ENCODE measurements at places on chromosomes 12 and 14. TPM values are rescaled to one million over a fixed set of nuclear protein-coding genes. Genes with fewer than 3 reads are reported as not detected.

MYH6 gene
- 8.0 TPM for polyA plus RNA-seq

DNA sequence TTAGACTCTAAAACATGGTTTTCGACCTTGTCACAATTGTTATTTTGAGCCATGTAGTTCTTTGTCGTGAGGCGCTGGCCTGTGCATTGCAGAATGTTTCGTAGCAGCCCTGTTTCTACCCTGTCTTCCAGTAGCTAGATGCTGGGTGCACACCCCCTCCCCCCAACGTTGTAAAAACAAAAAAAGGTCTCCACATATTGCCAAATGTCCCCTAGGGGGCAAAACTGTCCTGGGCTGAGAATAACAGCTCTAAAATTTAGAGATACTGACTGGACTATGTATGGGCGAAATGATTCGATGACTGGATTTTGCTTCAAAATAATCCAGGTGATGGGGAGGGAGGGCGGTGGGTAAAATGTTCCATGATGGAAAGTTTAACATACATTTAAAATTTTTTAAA, 126.1 kb upstream of the FUT8 start:
- DNase-seq: no peak

DNA sequence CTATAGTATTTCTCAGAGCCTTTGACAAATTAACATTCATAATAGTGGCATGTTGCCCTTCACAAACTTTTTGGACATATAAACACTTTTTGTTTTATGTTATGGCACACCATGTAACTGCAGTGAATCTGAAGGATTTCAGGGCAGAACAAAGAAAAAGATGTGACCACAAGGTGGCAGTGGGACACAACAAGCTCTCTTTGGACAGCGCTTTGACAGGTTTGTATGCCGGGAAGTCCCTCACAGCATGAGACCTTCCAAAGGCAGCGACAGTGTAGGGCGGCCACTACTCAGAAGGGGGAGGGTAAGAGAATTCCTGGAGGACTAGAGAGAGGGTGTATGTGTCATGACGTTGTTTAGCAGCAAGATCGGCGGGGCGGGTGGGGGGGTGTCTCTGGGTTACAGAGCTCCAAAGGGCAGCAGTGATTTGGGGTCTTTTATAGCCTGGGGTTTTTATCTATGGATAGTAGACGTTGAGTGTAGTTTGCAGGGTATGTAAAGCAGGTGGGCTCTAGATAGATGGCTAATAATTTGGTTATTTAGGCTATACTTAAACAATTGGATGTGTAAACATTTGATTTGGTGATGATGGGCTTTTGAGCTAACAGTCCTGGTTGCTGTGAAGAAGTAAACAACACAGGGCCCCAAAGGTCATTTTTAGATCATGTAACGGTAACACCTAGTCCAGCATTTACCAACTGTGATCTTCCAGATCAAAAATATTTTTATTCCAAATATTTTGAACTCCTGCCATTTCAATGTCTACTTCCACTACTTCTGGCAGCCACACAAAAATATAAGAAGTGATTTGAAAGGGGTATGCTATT, 22.9 kb downstream of the ETFBKMT start:
- peak; percentile 52 for DNase-seq

DNA sequence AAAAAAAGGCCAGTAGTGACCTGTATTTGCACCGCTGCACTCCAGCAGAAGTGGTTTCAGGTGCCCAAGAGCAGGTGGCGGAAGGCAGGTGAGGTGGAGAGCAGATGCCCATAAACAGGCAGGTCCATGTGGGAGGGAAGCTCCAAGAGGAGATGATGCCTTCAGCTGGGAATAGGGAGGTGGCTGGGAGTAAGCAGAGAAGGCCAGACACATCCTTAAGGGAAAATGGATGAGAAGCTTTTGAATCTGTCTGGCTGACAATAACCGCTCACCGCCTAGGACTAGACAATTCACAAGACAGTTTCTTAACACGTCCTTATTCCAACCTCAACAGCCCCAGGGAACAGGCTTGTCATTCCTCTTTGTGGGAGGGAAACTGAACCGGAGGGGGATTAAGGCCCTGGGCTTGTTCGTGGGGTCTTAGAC, 43.9 kb upstream of the PLEKHG6 start:
- DNase-seq: no peak

PTGDR gene
- polyA plus RNA-seq: 0.52 TPM

- DNase-seq: no peak
Measured at GRCh38 chr14:77059276-77059915, 30.9 kb upstream of the IRF2BPL start.

TNFAIP2 gene
- polyA plus RNA-seq: 38.5 TPM

DNA sequence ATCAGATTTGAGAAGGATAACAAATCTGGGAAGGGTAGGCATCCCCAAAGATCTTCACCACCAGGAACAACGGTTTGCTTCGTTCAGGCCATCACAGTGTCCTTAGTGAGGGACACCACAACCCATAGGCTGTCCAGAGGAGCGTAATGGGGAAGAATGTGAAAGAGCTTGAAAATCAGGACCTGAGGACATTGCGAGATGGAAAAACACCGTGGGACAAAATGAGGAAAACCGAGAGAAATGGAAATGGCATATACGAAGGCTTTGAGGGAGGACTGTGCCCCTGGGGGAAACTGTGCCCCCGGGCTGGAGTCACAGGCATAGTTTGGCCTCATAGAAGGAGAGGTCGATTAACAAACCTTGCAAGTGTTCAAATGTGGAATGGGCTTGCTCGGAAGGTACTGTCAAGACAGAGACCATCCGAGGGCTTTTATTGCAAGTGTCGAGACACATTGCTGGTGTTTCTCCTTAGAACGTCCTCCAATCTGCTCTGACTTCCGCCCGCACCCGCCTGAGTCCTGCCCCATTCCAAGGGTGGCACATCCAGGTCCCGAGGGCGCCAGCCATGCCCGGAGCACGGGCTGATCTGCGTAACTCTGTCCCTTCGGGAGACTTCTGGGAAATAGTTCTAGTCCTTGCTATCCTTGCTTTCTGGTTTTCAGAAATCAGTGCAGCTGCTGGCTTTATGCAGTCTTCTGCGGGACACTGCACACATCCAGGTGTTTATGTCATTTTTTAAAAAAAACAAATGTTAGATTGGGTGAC, 885 bp upstream of the PALS1 start:
- DNase-seq: no peak

GRCh38 chr12:97046901-97047300, 139.8 kb downstream of the NEDD1 start:
- no peak for DNase-seq

DNA sequence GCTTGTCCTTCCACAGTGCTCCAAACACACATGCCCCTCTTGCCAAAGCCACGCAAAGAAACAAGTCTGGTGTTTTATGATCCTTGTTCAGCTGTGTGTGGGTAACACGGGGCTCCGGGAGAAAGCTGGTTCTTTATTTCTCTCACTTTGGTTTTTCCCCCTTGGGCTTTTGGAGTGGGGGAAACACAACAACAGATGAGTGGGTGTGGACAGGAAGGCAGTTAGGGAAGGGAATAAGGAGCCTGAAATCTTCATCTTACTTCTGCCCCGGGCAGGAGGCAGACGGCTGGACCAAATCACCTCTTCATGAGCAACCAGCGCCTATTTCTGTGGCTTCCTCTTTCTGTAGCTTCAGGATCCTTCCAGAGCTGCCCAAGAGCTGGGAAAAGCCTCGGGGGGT, 218.5 kb downstream of the PHETA1 start:
- no peak for DNase-seq

DNA sequence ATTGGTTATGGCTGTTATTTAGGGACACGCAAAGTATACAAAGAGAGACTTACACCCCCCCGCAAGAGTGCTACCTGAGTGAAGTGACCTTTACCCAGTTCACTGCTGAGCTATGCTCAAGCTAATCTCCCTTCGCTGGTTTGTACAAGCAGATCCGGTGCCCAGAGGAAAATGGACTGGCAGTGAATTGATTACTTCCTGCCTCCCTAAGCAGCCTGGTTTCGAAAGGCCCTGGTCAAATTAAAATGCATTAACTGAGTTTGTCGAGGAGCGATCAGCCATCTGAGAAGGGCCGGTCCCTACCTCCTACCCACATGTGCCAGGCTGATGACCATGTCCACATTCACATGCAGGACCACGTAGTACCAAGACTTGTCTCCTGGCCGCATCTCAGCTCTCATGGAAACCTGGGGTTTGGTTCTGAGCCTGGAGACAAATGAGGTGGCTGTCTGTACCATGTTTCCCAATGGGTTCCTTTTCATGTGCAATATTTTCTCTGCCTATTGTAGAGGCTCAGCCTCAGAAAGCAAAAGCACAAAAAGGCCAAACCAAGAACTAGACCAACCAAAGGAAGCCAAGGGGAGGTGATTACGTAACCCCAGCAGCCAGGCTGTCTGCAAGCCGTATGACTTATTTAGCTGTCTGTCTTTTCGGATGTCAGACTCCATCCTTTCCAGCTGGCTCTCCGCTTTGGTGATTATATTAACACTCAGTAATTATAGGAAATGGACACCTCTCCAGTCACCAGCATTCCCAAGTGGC, 284.7 kb upstream of the PWP1 start:
- DNase-seq: no peak

GRCh38 chr14:96182546-96182945, 22.1 kb upstream of the BDKRB2 start:
- no peak for DNase-seq

- no peak for DNase-seq
Measured at GRCh38 chr12:4212845-4213244, 60.7 kb upstream of the CCND2 start.

DNA sequence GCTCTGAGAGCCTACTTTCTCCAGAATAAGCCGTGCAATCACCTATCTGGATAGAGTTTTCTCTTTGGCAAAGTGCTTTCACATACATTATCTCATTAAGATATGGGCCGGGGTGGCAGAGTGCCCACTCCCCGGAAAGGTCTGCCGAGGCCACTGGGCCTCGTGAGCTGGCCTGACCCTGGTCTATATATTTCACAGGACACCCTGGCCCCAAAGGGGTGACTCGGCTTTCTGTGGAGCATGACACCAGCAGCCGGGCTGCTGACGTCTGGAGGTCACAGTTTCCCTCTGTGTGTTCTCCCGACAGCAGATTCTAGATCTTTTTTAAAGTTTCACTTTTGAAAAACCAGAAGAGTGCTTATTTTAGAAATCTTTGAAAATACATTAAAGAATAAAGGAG, 27.9 kb upstream of the ATP2A2 start:
- peak; percentile 68 for DNase-seq

Measured in muscle of back (tissue), 13 donors.